Left ventricle myocardium inferior (tissue), 1 donor: ENCODE measurements at places on chromosomes 5 and 9.

DNA sequence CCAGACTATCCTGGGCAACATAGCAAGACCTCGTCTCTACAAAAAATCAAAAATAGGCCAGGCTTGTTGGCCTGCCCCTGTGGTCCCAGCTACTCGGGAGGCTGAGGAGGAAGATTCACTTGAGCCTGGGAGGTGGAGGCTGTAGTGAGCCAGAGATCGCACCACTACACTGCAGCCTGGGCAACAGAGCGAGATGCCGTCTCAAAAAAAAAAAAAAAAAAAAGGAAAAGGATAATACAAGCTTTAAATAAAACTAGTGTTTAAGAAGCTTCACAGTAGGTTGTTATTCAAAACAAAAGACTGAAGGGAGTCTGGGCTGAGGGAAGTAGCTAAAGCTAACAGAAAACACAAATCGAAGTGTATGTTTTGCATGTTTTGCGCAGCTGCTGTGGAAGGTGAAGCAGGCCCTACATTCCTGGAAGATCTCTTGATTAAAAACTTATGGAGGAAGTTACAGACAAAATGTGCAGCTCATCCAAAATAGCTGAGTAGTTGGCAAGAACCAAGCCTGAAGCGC is 581 bp upstream of the C9orf40 start:
- DNase-seq = no peak

DNA sequence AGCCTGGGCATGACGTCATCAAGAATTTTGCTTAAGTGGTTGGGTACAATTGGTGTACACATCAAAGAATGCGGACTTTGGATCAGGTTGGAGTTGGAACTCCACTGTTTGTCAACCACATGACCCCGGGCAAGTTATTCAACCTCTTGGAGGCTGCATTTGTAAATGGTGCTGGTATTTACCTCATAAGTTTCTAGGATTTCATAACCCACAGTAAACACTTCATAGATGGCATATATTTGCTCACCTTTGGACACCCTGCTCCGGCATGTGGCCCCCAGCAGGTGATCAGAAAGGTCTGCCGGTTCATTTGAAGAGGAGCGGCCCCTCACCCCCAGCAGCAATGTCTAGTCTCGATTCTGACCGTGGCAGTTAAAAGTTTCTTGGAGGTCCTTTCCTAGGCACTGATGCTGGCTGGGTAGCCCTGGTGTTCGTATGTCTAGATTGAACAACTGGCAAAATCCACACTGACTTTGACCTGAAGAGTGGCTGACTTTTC is 60.6 kb downstream of the IL6ST start:
- DNase-seq = no peak

GRCh38 chr5:56270058-56270457 is 36.9 kb upstream of the ANKRD55 start:
- DNase-seq = no peak

DNA sequence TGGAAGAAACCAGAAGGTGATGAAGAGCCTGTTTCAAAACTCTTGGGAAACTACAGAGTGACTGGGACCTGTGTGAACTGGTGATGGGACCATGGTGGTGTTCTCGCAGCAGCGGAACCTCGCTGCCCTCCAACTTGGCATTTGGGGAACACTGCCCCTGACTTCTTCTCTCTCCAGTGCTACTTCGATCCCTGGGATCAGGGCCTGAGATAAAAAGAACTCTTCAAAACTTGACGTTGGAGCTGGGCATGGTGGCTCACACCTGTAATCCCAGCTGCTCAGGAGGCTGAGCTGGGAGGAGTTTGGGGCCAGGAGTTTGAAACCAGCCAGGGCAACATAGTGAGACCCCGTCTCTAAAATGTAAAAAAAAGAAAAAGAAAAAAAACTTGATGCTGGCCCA is 18.1 kb downstream of the PITX1 start:
- no peak for DNase-seq

DNA sequence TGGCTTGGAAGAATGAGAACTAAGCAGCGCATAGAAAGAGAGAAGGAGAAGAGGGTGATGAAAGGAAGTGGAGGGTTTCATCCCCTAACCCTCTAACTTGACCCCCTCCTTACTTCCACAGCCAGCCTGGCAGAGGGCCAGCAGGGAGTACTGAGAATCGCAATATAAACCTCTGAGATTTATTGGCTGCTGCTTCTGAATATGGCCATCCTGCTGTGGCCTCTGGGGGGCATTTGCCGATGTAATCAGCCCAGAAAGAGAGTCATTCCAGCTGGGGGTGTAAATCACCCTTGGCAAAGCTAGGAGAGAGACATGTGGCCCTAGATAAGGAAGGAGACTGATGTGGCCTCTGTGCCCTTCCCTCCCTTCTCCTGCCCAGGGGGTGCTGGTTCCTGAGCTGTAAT is 960 bp upstream of the GFRA3 start:
- DNase-seq = no peak

DNA sequence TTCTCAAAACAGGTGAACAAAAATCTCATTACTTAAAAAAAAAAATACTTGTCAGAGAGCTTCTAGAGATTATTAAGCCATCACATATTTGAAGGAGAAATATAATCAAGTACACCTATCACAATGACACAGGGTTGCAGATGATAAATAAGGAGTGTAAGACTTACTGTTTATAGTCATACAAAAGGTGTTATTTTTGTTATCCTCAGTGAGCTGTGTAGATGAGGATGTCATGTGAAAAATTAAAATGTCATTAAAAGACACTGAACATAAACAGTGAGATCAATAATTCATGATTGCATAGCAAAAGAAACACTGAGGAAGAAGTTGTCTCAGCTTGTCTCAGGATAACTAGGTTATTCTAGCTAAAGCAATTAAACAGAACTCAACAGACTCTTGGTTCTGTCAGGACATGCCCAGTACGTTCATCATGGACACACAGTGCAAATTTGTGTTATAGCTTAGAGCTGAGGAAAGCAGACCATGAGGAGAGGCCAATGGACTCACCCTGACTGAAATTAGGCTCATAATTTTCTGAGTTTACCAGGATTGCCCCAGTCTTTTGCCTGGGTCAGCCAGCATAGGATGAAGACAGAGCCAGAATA is 1162.6 kb upstream of the C9orf72 start:
- no peak for DNase-seq

DNA sequence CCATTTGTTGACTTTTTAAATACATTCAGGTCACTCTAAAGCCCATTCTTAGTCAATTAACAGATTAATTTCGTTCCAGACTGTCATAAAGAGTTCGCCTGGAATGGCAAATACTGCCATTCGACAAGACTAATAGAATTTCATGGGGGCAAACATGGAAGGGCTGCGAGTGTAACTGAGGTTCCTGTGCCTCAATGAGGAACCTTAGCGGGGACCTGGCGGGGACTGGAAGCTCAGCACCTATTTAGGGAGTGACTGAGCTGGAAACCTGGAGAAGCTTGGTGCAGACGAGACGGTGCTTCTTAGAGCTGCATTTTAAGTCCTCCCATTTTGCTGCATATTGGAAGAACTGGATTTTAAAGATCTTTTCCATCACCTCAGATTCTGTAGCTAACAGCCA is 3.4 kb downstream of the VCAN start:
- no peak for DNase-seq

DNA sequence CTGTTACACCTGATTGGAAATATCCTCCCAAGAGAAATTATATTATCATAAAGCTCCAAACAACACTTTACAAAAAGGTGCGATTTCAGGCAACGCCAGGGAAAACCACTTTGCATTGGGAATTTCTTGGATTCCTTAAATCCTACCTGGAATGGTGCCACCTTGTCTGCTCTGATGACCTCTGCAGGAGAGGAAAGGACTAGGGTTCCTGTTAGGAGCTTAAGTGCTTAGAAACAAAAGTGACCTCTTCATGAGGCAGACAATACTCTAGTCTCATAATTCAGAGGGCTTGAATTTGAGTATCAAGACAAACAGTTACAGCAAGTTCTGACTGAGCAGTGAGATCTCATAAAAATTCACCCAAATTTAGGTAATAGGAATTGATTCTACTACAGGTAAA is 33.9 kb upstream of the GLIS3 start:
- DNase-seq = no peak

- DNase-seq = no peak
Measured at GRCh38 chr9:108099854-108100253, 610.3 kb upstream of the KLF4 start.

DNA sequence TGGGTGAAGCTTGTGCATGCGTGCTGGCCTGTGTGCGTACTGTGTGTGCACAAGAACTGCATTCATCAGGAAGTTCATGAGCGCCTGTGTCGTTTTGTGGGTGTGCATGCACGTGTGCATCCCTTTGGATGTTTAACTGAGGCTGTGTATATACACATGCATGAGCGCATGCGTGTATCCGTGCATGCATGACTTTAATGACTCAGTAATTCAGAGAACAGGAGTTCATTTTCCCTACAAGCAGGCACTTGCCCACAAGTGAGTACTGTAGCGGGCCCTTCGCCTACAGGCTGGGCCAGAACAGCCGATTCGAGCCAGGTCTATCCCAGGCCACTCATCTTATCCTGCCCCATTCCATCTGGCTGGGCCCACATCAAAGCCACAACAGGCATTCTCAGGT is 29.8 kb downstream of the CORO2A start:
- DNase-seq = no peak

DNA sequence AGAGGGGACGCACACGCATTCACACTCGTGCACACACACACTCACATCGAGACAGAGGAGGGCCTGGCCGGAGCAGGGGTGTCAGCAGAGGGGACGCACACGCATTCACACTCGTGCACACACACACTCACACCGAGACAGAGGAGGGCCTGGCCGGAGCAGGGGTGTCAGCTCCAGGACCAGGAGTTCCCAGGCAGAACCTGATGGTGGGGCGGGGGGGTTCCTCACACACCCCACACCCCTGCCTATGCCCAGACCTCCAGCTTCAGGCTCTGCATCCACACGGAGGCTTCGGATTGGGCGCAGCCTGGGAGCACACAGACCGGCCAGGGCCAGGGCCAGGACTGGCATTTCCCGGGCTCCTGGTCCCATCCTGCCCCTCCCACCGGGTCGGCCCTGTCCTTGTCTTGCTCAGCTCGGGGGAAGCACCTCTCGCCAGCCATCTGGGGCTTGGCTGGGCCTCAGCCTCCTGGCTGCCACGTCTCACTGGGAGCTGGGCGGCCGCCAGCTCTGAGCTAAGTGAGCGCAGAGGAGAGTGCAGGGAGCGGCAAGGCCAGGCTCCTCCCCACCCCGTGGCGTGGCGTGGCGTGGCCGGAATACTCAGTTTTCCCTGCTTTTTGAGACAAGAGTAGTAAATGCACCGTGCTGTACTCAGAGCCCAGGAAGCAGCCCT is 31.3 kb downstream of the ADAMTS2 start:
- DNase-seq = peak; percentile 85

DNA sequence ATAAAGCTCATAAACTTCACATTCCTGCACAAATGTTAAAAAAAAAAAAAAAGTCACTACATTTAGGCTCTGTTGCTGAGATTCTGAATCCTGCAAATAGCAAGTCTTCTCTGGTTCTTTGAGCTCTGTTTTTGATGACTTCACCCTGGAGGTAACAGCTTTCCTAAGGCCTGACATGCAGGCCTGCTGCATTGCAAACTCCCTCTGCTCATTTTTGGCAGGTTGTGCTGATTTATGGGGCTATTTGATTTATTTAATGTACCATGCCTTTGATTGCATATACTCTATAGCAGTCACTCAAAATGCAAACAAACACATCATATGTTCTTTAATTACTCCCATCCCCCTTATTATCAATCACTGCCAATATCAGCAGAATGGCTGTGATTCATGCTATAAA is 416.1 kb upstream of the IZUMO3 start:
- no peak for DNase-seq

- no peak for DNase-seq
Measured at GRCh38 chr9:128619127-128619526, 37.5 kb downstream of the DYNC2I2 start.

GRCh38 chr5:175037820-175038219 is 313.4 kb downstream of the MSX2 start:
- no peak for DNase-seq

DNA sequence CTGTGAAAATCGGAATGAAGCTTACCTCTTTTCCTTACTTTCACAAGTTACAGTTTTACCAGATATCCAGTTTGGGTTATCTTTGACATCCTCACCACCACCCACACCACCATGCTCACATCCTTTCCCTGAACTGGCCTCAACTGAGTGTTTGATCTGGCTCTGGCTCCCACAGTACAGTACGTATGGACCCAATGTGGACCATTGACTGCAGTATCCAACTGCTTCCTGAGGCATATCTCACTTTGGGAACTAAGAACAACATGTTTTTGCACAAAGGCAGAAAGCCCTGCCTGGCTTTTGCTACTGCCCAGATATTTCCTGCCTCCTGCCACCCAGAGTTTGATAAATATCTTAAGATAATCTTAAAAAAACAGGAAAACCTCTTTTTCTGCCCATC is 1232.0 kb upstream of the CDH18 start:
- no peak for DNase-seq

DNA sequence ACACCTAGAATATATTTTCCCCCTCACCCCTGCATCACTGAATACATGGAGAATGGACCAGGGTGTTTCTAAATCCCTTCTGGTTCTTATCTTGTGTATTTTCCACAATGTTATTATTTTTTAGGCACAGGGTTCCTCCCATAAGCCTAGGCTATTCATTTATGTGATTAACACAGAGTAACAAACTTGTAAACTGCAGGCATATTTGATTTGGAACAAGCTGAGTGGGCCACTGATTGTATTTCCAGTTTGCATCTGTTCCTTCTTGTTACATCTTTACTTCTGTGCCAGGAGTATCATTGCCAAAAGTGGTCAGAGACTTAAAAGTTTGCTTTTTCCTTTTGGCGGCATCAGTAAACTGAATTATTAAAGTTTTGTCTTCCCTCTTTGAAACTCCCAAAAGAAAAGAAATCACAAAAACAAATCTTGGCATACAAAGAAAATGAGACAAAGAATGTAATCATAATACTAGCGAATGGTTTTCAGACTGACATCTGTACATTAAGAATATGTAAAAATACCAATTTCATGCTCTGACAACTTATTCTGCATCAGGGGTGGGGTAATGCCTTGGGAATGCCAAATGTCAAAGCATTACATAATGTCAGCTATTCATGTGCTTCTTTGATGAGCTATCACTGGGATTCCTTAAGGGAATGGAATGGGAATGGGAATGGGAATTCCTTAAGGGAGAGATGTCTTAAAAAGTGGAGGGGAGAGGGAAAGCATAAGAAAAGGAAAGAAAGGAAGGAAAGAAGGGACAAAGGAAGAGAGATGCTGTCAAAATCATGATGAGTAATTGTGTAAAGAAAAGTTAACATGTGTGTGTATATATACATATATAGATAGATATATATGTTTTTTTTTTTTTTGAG is 22.2 kb upstream of the PAX5 start:
- DNase-seq = no peak

DNA sequence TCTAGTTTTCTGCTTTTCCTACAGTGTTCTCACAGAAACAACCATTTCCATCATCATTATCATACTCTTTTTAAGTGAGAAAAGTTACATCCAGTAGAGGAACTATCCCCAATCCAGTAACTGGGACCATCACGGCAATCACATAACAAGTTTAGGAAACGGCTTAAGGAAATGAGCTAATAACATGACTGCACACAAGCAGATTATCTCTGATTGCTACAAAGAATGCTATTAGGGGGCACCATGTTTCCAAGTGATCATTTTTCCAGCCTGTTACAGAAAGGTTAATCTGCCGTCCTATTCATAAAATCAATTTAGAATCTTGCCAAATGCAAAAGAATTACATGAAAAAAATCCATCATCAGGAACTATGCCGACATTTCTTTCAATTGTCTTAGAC is 94.6 kb downstream of the EFNA5 start:
- no peak for DNase-seq
